ENCODE measurements at places on chromosomes 13 and 19.

DNA sequence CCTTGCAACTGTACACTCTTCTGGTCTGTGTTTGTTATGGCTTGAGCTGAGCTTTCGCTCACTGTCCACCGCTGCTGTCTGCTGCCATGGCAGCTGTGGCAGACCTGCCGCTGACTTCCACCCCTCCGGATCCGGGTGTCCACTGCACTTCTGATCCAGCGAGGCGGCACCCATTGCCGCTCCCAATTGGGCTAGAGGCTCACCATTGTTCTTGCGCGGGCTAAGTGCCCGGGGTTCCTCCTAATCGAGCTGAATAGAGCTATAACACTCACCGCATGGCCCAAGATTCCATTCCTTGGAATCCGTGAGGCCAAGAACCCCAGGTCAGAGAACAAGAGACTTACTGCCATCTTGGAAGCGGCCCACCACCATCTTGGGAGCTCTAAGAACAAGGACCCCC, 2.2 kb upstream of the PSMC4 start:
- no peak for DNase-seq

DNA sequence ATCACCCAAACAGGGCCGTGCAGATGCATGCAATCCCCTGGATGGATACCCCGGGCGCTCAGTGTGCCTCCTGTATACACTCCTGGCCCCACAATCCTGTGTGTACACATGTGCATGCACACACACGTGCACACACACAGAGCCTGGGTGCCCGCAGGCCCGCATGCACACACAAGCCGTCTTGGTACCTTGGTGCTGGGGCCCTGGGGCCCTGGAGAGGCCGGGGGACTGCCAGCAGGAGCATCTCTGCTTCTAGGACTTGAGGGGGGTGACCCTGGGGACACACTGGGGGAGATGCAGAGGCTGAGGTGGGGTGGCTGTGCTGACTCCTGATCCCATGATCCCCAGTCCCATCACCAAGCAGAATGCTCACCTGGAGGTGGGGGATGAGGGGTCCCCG, 15.6 kb upstream of the EPOR start:
- DNase-seq: no peak

- no peak for DNase-seq
These were observed 142.9 kb upstream of the SERP2 start for GRCh38 chr13:44230736-44231135.

- DNase-seq: no peak
These were observed 1254.8 kb downstream of the SLITRK5 start for GRCh38 chr13:88925954-88926353.

- no peak for DNase-seq
These were observed 7.8 kb downstream of the PLPP2 start for GRCh38 chr19:283395-283794.

GRCh38 chr19:10829967-10830366, 6.0 kb downstream of the TMED1 start:
- no peak for DNase-seq

DNA sequence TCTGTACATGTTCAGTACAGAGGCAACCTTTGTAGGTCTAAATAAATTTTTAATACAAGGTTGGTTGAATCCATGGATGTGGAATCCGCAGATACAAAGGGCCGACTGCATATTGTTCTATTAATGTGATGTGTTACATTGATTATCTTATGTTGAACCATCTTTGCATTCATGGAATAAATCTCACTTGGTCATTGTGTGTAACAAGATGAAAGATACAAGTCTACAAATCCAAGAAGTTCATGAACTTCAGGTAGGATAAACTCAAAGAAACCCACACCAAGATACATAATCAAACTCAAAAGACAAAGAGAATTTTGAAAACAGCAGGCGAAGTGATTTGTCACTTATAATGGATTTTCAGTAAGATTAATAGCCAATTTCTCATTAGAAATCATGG, 8.0 kb upstream of the TFDP1 start:
- DNase-seq: no peak

- no peak for DNase-seq
These were observed 29.2 kb downstream of the SYDE1 start for GRCh38 chr19:15136234-15136954.

GRCh38 chr13:97224544-97225300, 2.6 kb downstream of the MBNL2 start:
- DNase-seq: peak; percentile 40

DNA sequence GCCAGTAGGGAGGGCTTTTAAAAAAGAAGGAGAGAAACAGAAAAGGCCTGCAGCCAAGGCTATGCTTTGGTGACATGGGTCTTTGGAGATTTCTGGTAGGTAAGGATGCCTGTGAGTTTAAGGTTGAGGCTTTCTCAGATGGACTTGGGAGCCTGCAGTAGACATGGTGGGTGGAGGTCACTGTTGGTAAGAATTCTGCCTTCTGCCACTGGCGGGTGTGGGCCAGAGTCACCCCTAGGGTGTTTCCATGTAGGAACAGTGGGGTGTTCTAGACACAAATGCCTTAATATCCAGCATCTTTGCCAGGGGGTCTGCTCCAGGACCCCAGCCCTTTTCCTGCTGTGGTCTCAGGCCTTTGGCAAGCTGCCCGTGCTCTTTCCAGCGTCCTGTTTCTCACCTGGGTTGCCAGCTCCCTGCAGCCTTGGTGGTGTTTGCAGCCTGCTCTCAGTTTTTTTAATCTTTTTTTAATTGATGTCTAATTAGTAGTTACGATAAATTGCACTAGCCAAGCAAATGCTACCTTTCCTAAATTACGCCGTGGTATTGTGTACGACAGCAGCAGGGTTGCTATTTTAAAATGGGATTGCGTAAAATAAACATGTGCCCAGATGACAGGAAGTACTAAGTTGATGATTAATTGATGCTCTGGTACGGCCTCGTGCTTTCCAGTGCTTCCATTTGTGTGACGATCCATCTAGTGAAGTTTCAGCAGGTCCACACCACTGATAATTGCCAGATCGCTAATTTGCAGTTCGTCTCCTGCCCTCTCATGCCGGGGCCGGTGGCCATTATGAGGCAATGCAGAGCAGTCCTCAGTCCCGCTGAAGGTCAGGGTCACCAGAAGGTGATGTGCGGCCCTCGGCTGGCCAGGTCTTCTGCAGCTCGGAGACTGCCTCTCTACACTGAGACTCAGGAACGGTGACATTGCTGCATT, 35.3 kb upstream of the NPAS1 start:
- DNase-seq: no peak

DNA sequence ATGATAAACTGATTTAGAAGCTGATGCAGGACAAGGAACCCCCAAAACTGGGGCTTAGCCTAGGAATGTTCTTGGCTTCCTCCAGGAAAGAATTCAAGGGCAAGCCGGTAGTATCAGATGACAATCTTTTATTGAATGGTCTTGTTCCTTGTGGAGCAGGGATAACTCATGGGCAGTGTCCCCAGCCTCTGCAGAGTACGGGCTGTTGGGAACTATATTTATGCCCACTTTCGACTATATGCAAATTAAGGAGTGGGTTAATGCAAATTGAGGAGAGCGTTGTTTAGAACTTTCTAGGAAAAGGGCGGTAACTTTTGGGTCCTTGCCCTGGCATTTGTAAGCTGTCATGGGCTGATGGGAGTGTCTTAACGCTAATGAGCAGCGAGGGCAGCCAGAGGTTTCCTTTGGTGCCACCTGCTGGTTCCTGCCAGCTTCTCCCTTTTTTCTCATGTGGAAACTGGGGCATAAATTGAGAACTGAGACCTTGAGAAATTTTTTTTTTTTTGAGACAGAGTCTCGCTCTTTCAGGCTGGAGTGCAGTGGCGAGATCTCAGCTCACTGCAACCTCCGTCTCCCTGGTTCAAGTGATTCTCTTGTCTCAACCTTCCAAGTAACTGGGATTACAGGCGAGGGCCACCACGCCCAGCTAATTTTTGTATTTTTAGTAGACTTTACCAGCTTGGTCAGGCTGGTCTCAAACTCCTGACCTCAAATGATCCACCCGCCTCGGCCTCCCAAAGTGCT, 79.4 kb upstream of the ABCC4 start:
- peak; percentile 60 for DNase-seq

DNA sequence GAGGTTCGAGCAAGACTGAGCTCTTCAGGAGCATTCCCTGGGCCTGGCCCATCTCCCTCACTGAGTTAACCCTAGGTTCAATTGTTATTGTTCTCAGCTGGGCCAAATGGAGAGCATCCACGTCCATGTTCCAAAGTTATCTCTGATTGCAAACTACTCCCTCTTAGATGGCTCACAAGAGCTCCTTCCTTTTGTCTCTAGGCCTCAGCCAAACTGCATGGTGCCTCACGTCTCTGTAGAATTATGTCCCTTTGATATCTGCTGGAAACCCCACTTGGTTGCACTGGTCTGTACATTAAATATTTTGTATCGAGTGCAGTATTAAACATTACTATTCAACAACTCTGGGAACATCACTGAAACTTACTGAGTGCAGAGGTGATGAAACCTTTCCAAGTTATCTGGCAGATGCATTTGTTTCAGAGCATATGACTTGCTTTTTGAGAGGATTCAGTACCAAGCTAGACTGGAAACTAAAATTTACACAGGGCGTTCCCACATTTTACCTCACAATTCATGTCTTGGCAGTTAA, 38.1 kb downstream of the DOCK9 start:
- no peak for DNase-seq

DNA sequence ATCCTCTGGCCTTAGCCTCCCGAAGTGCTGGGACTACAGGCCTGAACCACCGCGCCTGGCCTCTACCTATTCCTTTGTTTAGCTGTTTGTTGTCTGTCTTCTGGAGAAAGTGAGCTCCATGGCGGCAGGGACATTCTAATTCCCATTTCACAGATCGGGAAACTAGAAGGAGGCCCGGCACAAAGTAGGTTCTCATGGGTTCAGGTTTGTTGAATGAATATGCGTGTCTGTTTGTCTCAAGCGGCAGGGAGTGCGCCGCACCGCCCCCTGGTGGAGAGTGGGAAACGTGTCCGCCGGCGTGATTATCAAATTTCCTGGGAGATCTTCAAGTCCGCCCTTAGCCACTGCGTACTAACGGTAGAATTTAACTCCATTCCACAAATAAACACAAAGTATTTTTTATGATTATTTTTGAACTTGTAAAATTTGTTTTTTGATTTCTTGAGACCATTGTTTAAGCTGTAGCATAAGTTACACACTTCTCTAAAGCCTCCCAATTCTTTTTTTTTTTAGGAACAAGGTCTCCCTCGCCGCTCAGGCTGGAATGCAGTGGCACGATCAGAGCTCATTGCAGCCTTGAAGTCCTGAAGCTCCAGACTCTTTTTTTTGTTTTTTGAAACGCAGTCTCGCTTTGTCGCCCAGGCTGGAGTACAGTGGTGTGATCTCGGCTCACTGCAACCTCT, 8.9 kb upstream of the CCDC9 start:
- no peak for DNase-seq

GRCh38 chr19:55626350-55626749, 2.0 kb upstream of the ZNF784 start:
- no peak for DNase-seq

- no peak for DNase-seq
These were observed 2278.0 kb upstream of the PCDH20 start for GRCh38 chr13:63693696-63694095.

GRCh38 chr13:113934576-113934975, 39.3 kb downstream of the C13orf46 start:
- DNase-seq: no peak

DNA sequence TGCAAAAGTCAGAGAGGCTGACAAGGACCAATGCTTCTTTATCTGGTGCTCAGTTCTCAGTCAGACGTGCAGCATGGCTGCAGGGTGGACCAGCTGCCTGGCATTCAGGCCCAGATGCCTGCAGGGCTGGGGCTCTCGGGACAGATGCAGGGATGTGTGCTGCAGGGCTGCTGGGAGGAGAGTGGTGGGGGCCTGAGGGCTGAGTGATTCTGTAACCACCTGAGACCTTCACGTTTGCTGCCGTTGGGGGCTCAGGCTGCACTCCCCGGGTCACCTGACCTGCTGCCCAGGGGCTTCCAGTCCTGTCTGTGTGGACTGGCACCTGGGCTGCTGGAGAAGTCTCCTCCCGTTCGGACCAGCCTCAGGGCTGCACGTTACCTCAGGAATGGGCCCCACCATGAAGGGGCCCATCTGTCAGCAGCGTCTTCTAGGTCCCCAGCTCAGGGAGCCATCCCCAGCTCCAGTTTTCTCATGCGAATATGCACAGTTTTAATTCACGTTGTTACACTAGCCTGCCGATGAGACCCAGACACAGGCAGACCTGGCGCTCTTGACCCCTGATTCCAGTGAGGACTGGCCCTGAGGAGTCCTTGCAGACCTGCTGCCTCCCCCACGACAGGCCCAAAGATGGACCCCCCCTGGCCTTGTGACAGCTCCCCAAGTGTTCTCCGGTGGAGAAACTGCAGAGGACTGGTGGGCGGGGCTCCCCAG, 16.9 kb downstream of the KCTD15 start:
- no peak for DNase-seq

GRCh38 chr19:47447470-47448359, 24.0 kb downstream of the SLC8A2 start:
- no peak for DNase-seq

DNA sequence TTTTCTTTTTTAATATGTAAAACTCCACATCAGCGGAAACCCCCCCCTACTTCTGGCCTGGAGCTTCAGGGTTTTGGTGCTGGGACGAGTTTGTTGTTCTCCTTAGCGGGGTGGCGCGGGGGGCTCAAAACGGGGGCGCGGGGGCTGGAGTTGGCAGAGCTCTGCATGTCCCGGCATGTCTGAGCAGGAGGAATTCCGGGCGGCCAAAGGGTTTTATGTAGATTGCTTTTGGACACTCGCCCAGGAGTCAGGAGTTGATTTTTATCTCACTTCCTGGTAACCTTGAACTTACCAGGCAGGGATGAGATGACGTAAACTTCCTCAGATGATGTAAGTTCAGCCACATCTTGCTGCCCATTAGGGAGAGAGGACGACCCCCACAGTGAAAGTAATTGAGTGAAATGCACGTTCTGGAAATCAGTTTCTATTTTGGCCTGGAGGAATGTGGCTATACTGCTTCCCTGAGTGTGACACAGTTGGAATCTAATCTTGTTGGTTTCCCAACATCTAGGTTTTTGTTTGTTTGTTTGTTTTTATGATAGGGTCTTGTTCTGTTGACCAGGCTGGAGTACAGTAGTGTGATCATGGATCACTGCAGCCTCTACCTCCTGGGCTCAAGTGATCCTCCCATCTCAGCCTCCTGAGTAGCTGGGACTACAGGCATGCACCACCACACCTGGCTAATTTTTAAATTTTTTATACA, 21.0 kb upstream of the GDF15 start:
- peak; percentile 52 for DNase-seq

DNA sequence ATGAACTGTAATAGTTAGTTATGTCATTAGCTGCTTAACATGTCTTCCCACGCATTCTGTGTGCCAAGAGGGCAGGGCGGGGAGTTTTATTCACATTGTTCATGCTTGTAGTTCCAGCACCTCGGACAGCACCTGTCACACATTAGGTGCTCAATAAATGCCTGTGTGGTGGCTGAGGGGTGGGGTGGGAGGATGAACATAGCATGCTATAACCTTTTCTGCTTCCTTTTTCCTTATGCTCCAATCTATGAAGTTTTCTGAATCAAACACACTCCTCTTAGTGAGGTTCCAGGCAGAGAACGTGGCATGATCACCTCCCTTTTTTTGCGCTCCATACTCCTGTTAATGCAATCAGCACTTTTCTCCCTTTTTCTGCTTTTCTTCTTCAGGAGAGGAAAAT, 15.8 kb upstream of the PTPRS start:
- DNase-seq: no peak

Measured in putamen (tissue), 1 donor.